Astrocyte (in vitro differentiated cells and primary cell): ENCODE measurements at places on chromosomes 3 and 15.

GRCh38 chr3:100261485-100261903, 702 bp downstream of the TBC1D23 start:
- DNase-seq = no peak

- DNase-seq = no peak
These were observed 1.9 kb upstream of the VWA5B2 start for GRCh38 chr3:184227481-184227935.

GRCh38 chr15:96409215-96410138, 79.0 kb downstream of the NR2F2 start:
- peak; percentile 1 for DNase-seq

DNA sequence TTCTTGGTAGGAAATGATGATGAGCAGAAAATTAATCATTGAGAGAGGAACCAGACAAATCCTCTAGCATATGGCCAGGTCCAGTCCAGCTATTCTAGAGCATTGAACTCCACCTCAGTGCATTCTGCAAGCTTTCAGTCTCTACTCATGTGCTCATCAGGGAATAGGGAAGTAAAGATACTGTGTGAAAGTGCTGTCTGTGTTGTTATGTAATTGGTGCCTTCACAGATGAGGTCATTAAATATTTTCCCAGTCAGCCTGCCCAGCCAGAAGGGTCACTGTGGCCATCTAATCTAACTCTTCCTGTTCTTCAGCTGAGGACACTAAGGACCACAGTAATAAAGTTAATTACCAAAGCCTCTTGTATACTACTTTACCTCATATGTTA, 28.2 kb downstream of the C3orf62 start:
- no peak for DNase-seq

DNA sequence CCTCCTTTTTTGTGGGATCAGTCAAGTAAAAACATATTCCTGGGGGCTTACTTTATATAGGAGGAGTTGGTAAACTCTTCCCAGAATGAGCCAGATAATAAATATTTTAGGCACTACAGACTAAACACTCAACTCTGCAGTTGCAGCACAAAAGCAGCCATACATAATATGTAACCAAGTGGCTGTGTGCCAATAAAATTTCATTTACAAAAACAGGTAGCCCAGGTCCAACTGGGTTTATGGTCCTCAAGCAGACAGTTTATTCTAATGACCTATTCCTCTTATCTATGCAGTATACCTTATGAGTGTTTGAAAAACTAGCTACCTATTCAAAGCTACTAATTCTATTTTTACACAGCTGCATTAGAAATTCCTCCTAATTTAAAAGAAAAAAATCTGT, 61.8 kb downstream of the FAIM start:
- DNase-seq = no peak

GRCh38 chr3:149881879-149882278, 68.9 kb downstream of the RNF13 start:
- no peak for DNase-seq

DNA sequence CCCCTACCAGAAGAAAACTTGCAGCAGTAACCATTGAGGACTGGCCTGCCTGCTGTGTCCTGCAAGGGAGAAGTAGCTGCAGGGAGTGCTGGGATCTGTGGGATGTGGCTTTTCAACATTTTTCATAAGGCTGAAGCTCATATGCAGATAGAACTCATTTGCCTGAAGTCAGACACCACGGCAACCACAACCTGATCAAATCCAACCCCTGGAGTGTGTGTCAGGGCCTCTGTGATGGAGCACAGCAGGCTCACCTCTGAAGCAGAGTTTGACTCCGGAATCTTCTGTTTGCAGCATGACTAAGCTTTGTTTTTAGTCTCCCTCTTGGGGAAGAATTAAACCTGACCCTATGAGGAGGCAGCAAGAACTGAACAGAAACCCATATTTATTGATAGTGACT, 508.7 kb downstream of the AGBL1 start:
- peak; percentile 2 for DNase-seq

GRCh38 chr3:122903171-122903570, 108.3 kb downstream of the SLC49A4 start:
- DNase-seq = no peak

DNA sequence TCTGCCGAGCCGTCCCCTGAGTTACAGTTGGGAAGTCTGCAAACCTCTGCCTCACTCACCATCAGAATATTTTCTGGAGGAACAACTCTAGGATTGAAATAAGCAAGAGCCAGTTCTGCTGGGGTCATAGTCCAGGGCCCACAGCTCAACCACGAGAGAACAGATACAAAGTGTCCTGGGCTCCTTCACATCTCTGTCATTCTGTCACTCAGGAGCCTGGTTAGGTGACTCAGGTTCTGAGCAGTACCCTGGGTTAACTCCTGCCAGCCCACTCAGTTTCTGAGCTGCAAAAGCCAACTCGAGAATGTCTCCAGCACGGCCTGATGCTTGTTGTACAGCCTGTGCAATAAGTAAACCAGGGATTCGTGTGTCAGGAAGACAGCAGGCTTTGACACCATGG, 155.7 kb downstream of the SLCO3A1 start:
- no peak for DNase-seq

GRCh38 chr3:64921281-64922065, 233.7 kb upstream of the ADAMTS9 start:
- DNase-seq = no peak

DNA sequence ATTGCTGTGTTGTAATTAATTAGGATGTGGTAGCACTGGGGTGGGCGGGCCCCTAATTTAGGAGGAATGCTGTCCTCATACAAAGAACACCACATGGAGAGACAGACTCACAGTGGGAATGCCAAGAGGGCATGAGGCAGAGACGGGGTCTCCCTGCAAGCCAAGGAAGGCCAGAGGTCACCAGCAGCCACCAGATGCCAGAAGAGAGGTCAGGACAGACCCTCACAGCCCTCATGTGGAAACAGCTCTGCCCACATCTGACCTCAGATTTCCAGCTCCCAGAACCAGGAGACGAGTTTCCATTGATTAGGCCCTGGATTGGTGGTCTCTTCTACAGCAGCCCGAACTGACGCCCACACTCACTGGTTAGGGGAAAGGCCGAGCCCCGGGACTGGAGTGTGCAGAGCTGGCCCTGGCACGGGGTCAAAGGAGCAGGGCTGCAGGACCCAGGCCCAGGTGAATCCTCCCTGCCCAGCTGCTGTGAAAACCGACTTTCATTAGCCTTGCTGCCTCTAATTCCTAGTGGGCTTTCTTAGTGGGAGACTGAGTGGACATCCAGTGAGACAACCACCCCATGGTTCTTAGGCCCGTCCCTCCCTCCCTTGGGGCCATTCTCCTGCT, 43.0 kb upstream of the SLC41A3 start:
- no peak for DNase-seq

GRCh38 chr3:12686096-12686495, 22.2 kb upstream of the RAF1 start:
- no peak for DNase-seq

- no peak for DNase-seq
These were observed 71.1 kb downstream of the PLXNA1 start for GRCh38 chr3:127053979-127054378.
